ENCODE measurements at places on chromosomes 6 and 20.

DNA sequence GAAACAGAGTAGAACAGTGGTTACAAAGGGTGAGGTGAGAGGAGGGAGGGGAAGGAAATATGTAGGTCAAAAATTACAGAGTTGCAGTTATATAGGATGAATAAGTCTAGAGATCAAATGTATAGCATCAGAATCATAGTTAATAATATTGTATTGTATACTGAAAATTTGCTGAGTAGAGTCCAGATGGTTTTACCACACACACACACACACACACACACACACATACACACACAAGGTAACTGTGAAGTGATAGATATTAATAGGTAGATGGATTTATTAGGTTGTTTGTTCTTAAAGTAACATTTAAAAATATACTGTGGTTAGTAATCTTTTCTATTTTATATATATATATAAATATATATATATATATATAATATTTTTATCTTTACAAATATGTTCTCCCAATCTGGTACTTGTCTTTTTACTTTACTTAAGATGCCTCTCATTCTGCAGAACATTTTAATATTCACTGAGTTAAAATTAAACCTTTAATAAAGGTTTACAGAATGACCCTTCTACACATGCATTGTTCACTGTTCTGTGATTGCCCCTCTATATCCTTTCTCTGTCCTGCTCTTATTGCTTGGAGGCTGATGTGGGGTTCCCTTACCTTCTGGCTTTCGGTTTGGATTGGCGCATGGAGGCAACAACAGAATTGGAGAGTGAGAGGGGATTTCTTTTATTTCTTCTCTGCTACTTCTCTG lies 408 bp downstream of the PTCHD4 start:
- DNase-seq = no peak

- no peak for DNase-seq
Observed at GRCh38 chr6:154534531-154534930, 24.0 kb upstream of the CNKSR3 start.

GRCh38 chr6:75748743-75749538 lies at the start of gene MYO6:
Gene MYO6 (plus strand): TSS chr6:75749239. CDS start chr6:75817548, 68,309 bp downstream.
- DNase-seq = no peak

GRCh38 chr20:11496380-11496779 lies 421.3 kb upstream of the BTBD3 start:
- no peak for DNase-seq

GRCh38 chr6:52087498-52087999 lies at the start of gene PKHD1:
Gene PKHD1 (minus strand): TSS chr6:52087613. CDS start chr6:52084933, 2,680 bp downstream.
- no peak for DNase-seq

DNA sequence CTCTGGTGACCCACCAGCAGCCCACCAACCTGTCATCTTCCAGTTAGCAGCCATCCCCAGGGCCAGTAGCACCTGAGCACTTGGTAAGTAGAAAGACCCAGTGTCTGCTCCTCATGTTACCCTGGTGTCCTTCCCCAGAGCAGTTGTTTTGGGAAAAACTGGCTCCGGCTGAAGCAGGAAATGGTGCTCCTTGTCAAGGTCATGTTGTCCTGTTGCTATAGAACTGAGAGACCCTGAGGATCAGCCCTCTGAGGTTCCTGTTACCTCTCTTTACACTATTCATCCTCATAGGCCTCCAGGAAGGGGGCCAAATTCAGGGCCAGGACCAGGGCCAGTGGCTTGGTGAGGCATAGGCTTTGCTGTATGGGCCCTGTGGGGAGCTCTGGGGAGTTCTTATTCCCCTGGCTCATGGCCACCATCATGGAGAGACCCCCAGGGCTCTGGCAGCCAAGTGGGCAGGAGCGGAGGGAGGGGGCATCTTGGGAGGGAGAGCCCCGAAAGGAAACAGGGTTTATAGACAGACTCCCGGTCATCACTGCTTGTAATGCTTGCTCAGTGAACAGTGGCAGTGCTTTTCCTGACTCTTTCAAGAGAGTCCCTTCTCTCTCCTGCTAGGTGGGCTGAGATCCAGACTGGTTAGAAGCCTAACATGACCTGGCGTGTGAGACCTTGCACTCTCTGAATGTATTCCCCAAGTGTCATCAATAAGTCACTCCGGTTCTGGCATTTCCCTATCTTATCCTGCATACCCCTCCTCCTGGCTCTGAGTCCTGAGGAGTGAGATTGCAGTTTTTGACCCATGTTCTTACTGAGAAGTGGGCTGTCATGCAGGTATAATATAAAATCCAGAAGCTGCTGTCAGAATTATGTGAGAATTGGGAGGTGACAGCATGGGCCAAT lies 50.7 kb downstream of the PPARD start:
- DNase-seq = no peak

DNA sequence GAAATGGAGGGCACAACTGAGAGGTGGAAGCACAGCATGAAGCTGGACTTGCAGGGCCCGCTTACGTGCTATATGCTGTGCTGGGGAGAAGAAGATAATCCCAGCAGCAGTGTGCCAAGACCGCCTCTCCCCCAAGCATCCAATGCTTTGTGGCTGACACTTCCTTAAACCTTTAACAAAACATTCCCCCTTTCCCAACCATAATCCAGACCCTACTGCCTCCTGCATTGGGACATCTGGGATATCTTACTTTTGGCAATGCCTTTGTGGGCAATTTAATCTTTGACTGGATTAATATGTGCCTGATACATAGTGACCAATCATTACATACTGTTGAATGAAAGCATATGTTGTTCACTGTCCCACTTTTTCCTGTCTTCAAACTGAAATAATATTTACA lies 3.1 kb upstream of the TENT5A start:
- no peak for DNase-seq

- no peak for DNase-seq
Observed at GRCh38 chr6:147246853-147247635, 42.8 kb downstream of the STXBP5 start.

DNA sequence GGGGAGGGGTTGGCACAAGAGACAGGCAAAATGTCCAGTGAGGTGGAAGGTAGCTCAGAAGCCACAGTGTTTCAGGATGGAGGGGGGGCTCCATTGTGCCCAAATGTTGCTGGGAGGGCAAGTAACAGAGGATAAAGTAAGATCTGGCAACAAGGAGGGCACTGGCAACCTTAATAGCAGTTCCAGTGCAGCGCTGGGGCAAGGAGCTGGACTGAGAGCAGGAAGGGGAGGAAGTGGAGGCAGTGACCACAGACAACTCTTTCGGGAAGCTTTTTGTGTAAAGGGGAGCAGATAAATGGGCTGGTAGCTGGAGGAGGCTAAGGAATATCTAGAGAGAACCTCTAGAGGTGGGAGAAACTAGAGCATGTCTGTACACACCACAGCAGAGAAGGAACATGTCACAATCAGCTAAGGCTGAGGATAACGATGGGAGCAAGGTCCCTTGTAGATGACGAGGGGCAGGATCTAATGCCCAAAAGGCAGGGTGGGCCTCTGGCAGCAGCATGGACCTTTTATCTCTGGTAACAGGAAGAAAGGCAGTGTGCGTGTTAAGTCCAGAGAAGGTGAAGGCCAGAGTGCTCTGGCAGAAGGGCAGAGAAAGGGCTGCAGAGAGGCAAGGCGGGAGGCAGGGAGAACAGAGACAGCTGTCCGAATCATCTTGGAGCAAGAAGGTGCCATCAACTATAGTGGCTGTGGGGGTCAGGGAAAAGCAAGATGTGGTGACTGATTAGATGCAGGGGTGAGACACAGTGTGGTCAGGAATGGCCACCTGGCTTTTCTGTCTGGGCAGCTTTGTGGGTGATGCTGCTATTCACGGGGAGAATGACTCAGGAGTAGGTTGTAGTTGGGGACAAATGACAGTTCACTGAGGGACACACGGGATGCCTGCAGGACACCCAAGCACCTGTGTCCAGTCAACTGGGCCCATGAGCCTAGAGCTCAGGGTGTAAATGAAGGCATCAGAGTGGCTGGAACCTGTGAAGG lies 17.4 kb downstream of the TMEM242 start:
- DNase-seq = no peak

DNA sequence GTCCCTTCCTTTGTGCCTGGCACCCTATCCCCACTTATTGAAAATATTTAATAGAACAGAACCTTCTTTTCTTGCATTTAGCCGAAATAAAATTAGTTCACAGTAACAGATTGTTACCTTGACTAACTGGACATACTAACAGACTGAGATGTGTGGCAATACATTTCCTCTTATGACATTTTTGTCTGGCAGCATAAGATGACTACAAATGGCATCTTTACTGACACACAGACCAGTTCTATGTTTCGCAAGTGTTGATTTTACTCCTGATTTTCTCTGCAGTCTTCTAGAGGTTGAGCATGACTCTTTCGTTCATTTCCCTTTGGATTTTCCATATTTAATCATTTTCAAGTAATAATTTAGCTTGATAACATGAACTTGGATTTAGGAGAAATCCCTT lies 474.6 kb downstream of the CBLN4 start:
- no peak for DNase-seq

DNA sequence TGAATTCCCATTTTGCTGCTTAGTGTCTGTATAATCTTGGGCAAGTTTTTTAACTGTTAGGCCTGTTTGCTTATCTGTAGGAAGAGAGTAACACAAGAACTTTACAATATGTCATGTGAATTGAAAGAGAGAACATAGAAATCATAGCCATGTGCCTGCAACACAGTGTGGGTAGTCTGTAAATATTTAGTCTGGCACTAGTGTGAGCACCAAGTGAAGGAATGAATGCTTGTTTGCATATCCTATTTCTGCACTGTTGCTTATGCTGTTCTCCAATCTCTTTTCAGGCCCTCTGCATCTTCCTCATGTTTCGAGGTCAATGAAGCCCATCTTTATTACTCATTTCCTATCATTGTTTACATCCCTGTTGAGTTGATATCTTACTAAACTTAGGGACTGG lies 49.2 kb downstream of the CBFA2T2 start:
- DNase-seq = no peak

DNA sequence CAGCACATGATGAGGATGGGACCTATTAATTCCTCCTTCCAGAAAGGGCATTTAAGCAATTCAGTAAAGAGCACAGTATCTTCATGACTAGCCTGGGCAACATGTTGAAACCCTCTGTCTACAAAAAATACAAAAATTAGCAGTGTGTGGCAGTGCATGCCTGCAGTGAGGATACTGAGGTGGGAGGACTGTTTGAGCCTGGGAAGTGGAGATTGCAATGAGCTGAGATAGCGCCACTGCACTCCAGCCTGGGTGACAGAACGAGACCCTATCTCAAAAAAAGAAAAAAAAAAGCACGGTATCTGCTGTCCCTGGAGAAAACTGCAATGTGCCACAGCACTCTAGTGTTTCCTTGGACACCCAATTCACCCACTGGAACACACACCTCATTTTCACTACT lies 18.4 kb downstream of the SAMD3 start:
- no peak for DNase-seq

GRCh38 chr6:52253494-52253893 lies 9.2 kb upstream of the IL17F start:
- DNase-seq = no peak

Data from DMS 273 treated with DMSO at 0.1 percent for 48 hours (cell line).